ENCODE measurements at places on chromosomes 13 and 19. TPM values are rescaled to one million over a fixed set of nuclear protein-coding genes. Genes with fewer than 3 reads are reported as not detected.

Gene UQCRFS1
- 13.8 TPM for polyA plus RNA-seq

DNA sequence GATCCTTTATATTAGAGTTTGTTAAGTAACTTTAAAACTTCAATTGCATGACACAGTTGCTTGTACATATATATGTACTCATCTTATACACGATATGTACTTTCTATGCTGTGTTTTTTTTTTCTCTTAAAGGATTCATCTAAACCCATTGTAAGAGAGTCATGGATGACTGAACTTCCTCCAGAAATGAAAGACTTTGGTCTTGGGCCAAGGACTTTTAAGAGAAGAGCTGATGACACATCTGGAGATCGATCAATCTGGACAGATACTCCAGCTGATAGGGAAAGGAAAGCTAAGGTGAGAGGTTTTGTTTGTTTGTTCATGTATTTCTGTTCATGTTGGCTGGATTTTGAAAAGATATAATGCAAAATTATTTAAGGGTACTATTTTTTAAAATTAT is 26.0 kb downstream of the GPALPP1 start:
- DNase-seq, result peak; percentile 40

Gene IRF3
- polyA plus RNA-seq, result 328 TPM

GRCh38 chr19:16068696-16069259 is 7.5 kb upstream of the TPM4 start:
- DNase-seq, result no peak

DNA sequence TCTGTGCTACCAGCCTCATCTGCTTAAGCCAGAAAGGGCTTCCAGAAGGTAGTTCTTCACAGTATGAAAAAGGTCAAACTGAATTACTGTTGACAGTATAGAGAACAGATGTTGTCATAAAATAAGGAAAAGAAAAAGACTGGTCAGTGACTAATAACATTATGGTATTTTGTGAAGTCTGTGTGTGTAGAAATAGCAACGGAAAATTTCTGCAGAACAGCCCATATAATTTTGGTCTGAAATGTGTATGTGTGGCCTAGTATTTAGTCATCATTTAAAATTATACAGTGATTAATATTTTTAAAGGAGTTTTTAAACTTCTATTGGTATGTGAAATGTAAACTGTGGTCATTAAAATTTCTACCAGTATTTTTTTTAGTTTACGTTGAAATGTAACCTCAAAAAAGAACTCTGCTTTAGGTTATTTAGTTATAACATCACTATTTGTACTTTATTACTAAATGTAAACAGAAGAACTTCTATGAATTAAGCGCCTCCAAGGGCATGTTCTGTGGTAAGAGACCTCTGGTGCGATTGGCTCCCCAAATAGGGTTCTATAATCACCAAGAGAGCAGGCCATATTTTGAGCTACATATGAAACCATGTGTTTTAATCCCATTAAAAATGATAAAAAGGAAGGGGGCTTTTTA is 3.3 kb upstream of the GPR183 start:
- no peak for DNase-seq

Gene DLEU7
- 0.24 TPM for polyA plus RNA-seq

GRCh38 chr19:10823690-10824089 is 12.3 kb downstream of the TMED1 start:
- DNase-seq, result peak; percentile 12
